Stimulated activated CD8-positive, alpha-beta memory T cell treated with anti-CD3 and anti-CD28 coated beads, Interleukin-2, amount 100 ng/mL, for 48 hours (primary cell): ENCODE measurements at places on chromosomes 11 and 22.

- no peak for DNase-seq
These were observed 674.1 kb downstream of the OPCML start for GRCh38 chr11:132858223-132858622.

DNA sequence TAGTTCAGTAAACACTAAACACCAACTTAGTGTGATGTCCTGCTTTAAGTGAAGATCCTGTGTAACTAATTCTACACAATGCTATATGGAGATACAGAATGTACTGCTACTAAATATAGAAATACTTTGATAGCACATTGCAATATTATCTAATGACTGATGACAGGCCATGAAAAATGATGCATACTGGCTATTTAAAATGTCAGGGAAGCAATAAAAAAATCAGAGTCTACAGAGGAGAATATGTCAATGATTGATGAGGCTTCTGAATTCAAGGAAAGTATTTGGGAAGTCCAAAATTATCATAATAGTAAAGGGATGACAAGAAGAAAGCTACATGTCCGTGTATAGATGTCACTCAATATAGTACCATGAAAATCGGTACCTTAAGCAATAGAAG is 55.3 kb downstream of the GUCY1A2 start:
- no peak for DNase-seq

- no peak for DNase-seq
These were observed 116.7 kb upstream of the SERPIND1 start for GRCh38 chr22:20656902-20657836.

- DNase-seq: no peak
These were observed 39.0 kb downstream of the LMO1 start for GRCh38 chr11:8224711-8225110.

DNA sequence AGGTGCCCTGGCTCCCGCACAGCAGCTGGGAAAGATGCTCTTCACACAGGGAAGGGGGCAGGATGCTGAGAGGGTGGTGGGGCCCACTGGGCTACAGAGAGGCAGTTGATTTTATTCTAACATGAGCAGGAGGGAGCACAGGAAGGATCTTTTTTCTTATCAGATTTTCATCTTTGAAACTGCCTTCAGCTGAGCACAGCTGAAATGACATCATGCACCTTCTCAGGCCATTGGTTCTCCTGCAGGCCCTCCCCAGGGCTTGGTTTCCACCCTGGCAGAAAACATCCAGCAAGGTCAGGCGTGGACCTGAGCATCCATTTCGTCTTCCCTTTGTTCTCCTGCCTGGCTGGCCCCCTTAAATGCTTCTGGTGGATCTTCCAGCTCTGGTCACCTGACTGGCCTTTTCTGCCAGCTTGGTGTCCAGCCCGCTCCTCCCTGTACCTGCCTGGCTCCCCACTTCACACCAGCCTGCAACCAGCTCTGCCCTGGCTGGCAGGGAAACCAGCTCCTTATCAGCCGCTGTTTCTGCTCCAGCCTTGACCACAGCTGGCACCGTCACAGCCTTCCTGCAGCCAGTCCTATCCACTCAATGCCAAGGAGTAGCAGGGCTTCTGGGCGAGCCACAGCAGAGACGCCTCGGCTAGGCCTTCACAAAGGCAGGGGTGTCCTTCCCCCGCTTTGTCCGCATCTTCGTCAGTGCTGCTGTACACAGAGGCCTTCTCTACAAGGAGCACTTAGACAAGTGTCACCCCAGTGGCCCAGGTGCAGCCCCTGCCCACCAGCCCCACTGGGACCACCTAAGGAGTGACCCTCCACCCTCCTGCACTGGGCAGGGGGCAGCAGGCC is 36.5 kb downstream of the TOM1 start:
- DNase-seq: no peak

DNA sequence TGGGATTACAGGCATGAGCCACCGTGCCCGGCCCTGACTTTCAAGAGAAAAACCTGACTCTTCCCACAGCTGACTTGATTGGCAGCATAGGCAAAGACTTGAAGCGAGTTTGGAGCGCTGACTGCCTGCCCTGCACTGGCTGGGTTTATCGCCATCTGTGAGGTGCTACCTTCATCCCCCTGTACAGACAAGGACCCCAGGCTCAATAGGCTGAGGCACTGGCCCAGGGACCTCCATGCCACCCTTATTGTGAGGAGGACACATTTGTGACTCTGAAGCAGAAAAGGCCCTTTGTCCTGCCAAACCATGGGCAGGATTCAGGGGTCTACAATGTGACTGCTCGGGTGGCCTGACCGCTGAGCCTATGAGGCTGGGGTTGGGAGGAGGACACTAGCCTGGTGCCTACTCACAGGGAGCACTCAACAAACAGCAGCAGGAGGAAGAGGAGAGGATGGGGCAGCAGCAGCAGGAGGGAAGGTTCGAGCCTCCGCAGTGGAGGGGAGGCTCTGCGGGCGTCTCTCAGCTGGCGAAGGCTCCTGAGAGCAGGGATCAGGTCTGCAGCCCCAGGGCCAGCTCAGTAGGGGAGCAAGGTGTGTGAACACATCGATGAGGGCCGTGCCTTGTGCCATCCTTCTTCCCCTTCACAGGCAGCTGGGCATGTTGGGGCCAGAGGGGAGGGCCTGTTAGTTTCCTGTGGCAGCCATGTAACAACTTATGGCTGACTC is 72.9 kb upstream of the WNT7B start:
- DNase-seq: no peak
